AG20443 (cell line): ENCODE measurements at places on chromosomes 6 and 20.

DNA sequence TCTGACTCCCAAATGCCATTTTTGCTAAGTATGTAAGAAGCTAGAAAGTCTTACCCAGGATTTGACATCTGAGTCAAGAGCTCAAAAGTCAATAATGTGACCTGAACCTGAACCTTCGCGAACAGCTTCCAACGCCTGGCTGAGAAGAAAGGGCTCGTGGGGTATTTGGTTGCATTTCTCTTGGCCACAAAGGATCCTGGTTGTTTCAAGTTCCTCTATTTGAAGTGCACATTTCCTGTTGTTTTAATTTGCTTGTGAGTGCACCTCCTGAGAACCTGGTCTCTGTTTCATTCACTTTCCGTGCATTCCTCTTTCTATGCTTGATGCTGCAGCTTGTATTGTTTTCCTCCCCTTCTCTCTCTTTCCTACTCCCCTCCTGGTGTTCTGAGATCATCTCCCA is 212.5 kb downstream of the FOXA2 start:
- DNase-seq, result no peak

DNA sequence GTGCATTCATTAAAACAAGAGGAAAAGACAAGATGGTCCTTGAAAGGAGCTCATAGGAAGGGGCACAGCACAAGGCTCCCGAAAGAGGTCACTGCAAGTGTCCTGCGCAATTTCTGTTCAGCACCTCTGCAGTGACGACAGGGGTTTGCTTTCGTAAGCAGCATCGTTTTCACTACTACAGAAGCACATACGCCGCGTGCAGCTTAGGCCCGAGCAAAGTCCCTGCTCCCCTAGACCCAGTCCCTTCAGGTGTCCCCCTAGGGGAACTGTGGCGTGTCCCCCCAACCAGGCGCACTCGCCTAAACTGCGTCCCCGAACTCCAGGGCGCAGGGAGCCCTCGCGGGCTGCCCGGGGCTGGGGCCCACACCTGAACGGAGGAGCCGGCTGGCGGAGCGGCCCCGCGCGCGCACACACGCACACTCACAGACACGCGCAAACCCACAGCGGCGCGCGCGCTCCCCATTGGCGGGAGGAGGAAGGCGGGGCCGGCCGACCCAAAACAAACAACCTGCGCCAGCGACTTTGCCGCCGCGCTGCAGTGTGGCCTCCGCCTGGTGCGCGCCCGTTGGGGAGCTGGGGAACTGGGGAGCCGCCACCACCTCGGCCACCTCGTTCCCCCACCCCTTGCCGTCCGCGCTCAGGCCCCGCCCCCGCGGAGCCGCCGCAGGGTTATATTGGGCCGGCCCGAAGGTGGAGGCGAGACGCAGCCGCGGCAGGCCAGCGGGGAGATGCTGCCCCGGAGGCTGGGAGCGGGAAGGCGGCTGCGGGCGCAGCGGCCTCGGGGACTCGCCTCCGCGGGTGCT is at the start of gene FOXQ1:
Gene FOXQ1, plus strand, starts transcription at position 699 of the 803 bp plus-strand sequence. CDS start 607 bp downstream, outside the sequence.
- peak; percentile 71 for DNase-seq

DNA sequence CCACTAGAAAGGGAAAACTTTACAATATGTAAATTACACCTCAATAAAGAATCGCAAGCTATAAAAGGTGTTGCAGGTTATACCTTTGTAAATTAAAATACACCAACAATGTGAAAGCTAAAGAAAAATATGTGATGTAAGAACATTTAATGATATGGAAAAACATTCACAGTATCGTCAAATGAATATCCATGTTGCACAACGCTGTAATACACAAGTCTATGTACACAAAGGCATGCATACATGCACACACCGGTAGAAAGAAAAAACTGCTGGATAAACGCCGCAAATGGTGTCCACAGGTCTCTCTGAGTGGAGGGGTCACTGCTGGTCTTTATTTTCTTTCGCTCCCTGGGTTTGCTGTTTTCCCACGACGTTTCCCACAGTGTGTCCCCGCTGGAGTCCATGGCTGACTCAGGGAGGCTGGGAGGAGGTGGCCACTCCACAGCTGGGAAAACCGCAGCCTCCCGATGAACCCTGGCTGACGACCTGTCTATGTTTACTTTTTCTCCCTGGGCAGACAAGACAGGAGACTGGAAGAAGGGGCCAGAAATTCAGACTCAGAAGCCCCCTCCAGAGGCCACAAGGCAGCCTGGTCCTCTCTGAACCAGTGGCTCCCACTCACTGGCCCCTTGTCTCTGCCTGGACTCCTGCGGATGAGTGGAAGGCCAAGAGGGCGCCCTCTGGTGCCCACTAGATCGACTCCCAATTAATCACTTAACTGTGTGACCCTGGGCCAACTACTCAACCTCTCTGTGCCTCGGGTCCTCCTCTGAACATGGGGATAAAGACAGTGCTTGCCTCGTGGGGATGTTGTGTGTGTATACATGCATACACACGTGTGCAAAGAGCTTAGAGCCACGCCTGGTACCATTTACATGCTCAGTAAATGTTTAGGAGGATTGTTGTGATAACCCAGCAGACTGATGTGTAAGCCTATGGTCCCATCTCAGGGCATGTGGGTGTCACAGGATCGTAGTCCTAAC is 12.8 kb upstream of the BPI start:
- DNase-seq, result peak; percentile 66

DNA sequence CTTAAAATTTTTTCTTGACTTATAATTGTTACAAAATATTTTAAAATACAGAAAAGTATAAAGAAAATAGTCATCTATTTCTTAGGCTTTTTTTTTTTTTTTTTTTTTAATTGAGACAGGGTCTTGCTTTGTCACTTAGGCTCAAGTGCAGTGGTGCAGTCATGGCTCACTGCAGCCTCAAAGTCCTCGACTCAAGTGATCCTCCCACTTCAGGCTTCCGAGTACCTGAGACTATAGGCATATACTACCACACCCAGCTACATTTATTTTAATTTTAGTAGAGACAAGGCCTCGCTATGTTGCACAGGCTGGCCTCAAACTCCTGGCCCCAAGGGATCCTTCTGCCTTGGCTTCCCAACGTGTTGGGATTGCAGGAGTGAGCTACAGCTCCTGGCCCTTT is 5.3 kb upstream of the ACAT2 start:
- no peak for DNase-seq

- peak; percentile 30 for DNase-seq
Observed at GRCh38 chr6:136791296-136792094, 782 bp downstream of the MAP3K5 start.

- no peak for DNase-seq
Observed at GRCh38 chr6:122861594-122861993, 72.5 kb downstream of the SMPDL3A start.

GRCh38 chr6:126804332-126805064 is 314.0 kb upstream of the RSPO3 start:
- peak; percentile 61 for DNase-seq

DNA sequence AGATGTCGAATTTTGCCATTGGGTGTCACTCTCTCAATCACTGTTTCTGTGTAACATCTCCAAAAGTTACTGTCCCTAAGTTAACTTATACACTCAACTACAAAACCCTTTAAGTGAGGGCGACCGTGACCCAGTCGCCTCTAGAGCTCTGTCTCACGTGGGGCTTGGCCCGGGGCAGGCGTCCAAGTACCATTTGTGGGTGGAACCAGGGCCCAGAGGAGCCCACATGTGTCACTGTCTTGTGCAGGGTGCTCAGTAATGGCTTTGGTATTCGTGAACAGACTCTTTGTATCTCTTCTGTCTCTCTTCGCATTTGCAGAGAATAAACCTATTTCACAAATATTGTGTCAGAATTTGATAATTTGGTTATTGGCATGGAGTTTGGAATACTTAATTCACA is 109.9 kb upstream of the THBS2 start:
- DNase-seq, result peak; percentile 90

DNA sequence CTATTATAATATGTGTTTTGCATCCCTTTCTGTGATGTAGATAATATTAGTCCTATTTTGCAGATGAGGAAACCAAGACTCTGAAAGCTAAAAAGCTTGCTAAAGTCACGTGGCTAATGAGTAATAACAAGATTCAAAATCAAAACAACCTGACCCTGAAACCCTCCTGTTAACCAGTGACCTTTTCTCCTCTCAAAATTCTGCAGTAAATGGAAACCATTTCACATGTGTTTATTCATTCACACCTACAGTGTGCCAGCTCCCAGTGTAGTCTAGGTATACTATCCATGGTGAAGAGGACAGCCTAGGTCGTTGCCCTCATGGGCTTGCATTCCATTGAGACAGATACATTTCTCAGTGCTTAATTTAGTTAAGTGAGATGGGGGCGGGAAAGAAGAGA is 30.6 kb upstream of the PHACTR2 start:
- no peak for DNase-seq
